ENCODE measurements at places on chromosomes 11 and 22.

DNA sequence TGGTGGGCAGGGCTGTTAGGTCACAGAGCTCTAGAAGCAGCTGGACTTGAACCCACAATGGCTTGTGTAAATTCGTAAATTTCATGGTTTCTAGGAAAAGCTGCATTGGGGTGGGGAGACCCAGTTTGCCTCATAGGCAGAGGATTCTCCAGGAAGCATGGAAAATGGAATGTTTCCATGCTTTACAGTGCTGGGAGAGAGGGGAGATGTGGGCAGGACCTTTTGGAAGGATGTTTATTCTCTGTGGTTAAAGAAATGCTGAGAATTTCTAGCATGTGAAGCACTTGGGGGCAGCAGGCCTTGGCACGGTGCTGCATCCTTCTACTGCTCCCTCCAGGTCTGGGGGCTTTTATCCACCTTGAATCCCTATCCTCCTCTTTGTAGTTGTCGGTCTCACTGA, 46.3 kb downstream of the TRAF6 start:
- DNase-seq: no peak

GRCh38 chr11:114243461-114244372, 52.5 kb upstream of the NNMT start:
- no peak for DNase-seq

- no peak for DNase-seq
Observed at GRCh38 chr11:2071748-2072385, 67.3 kb downstream of the IGF2 start.

DNA sequence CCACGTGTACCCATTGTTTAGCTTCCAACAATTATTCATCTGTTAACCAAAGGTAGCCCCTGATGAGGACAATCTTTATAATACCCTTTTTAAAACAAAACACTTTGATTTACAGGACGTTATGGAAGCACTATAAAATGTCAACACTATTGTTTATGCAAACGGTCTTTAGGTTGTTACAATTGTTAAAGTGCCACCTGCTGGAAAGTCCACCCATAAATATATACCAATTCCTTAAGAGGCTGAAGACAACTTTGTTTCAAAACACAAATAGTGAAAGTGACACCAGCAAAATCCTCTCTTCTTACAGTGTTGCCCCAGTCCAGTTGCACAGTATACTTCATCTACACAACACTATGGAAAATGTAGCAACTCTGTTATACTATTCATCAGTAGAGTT, 68.9 kb upstream of the SLN start:
- no peak for DNase-seq

GRCh38 chr11:130813196-130813595, 103.1 kb downstream of the SNX19 start:
- no peak for DNase-seq

DNA sequence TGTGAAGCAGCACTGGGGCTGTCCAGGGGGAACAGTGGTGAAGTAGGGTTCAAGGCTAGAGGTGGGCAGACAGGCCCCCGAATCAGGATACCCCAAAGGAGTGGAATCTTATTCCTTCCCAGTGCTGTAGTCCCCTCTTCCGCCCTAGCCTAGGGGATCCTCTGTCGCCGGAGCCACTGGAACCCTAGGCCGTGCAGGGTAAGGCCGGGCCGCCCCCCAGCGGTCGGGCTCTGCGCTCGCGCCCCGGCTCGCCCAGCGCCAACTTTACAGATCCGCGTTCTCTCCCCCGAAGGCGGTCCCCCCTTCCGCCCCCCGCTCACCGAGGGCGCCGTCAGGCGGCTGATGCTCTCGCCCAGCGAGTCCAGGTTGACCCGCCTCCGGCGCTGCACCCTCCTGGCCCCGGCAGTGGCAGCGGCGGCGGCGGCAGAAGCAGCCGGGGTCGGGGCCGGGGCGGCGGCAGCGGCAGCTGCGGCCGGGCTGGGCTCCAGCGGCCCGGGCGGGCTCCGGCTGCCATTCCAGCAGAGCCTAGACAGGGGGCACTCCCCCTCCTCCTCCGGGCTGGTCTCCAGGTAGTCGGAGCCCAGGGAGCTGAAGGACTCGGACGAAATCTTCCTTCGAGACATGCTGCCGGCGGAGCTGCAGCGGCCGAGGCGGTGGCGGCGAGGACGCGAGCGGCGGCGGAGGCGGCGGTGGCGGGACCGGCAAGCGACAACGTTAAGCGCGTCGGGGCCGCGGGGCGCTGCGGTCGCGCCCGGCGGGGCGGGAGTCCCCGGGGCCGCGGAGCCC, 650 bp downstream of the GUCY1A2 start:
- DNase-seq: no peak
